NCI-H1694 (cell line): ENCODE measurements at places on chromosomes 2 and 18.

- DNase-seq, result peak; percentile 82
Measured at GRCh38 chr2:51782921-51783765, 751.2 kb upstream of the NRXN1 start.

- DNase-seq, result no peak
Measured at GRCh38 chr2:222050981-222051380, 247.8 kb downstream of the PAX3 start.

DNA sequence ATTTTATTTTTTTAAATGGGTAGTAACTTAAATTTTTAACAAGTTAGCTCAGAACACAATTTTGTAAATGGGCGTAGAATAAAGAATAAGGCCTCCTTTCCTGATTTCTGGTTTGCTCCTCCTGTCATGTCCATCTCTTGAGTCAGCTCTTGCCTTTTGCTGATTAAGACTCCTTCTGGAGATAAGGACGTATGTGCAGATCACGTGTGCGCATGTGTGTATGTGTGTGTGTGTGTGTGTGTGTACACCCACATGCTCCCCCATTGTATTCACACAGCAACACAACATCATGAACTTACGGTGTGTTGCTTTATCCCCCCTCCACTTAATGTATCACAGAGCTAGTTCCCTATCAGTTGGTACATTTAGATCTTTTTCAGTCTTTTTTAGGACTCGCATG is 182.9 kb downstream of the PRKCE start:
- DNase-seq, result no peak

- DNase-seq, result no peak
Measured at GRCh38 chr2:16587601-16588000, 78.0 kb downstream of the CYRIA start.

DNA sequence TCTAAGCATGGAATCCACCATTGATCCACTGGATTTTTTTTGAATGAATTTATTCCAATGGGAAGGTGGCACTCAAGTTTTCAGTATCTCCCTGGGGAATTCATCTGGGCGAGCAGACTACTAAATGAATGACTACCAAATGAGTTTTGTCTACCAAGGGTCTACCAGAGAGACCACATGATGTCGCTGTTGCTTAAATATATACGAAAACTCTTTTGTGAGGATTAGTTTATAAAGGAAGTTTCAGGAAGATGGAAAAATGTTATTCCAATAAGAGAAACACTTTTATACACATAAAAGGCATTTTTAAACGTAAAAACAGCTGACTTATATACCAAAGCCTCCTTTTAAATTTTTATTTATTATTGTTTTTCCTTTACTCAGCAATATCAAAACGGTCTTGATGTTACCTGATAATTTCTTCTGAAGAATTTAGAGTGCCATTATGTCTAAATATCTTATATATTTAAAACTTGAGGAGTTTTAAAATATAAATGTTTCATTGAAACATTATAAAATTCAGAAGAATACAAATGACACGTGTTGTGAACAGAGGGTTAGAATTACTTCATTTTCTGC is 139.7 kb downstream of the HRH4 start:
- DNase-seq, result peak; percentile 81

DNA sequence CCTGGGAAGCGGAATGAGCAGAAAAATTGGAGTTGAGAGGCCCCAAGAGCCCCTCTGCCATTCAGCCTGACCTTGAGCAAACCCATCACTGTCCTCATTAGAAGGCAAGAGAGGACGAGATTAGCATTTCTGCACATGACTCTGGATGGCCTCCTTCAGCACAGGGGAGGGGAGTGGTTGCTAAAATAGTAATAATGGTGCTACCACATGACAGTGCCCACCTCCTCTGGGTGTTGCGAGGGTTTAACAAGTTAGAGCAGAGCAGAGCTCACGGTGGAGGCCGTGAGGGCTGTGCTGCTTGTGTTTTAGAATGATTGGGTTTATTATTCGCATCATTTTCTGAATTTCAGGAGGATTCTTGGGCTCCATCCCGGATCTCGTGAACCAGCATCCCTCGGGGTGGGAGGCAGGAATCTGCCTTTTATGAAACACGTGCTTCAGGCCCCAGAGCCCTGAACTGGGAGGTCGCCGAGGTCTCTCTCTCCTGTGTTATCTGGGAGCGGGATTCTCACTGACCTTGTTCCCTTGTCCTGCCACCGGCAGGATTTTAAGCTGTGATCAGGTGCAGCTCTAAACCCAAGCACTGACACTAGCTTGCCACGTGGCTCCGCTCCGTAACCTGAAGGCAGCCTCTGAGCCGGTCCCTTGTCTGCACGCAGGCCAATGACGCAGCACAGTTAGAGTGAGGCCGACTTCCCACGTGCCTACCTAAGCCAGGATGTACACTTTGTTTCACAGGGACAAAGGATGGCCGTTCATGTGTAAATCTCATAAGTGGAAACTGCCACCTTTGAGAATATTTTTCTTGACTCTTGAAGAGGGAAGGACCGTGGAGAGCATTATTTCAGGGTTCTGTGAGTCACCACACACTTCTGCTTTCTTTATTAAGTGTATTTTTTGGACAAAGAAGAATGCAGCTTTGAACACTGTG is 142.3 kb downstream of the ACOXL start:
- no peak for DNase-seq

DNA sequence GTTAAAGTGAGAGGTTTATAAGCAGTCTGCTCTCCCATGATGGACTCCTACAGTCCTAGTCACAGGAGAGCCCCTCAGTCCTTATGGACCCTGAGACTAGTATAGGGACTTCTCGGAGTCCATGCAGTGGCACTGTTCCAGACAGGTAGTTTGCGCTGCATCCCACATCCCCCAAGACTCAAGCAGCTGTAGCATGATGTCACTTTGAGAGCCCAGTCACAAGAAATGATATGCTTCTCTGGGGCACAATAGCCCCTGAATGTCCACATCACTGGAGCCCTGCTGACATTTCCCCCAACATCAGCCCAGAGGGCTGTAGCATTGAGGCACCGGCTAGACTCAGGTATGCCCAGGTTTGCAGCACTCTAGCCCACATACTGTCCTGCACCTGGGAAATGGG is 220.1 kb downstream of the OTX1 start:
- DNase-seq, result no peak

DNA sequence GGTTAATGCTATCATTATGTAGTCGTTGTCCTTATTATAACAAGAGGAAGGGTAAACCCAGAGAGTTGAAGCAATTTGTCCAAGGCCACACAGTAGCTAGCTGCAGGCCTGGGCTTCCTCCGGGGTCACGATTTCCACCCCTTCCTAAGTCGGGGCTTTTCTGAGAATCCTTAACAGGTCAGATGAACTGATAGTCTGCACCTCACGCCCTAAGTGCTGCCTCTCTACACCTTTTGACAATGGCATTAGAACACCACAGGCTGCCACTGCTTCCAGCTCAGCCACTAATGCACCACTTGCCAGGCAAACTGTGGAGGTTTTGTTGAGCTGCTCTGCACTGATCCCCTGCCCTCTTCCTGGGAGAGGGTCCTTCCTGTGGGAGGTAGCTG is 37.7 kb downstream of the FOSL2 start:
- DNase-seq, result no peak

DNA sequence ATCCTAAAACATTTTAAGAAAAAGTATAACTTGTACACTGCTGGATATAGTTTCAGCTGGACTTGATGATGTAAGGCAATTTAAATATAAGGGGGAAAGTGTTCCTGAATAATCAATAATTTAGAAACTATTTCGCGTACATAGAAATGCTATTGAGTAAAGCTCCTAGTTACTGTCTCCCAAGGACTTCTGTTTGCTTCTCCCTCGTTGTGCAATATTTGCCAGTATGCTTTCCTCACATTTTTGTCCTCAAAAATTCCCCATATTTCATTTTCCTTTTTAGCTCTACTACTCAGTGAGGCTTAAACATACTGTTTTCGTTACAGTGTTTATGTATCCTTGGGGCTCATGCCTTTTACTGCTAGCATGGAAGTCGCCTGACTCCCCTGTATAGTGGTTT is 36.9 kb downstream of the ATP9B start:
- DNase-seq, result no peak

DNA sequence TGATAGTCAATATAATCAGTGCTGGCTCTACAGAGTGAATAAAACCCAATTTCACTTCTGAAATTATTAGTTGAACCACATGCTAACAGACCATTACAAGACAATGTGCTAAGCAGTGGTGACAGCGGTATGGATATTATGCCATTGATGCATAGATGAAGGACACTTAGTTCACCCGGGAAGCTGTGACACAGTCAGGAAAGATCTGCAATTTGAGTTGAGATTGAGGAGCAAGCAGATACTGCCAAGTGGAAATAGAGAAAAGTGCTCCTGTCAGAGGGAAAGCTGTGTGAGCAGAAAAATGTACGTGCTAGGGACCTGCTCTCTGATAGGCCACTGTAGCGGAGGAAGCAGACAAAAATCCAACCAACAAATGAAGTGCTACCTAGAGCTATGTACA is 529.5 kb upstream of the CDH2 start:
- no peak for DNase-seq

DNA sequence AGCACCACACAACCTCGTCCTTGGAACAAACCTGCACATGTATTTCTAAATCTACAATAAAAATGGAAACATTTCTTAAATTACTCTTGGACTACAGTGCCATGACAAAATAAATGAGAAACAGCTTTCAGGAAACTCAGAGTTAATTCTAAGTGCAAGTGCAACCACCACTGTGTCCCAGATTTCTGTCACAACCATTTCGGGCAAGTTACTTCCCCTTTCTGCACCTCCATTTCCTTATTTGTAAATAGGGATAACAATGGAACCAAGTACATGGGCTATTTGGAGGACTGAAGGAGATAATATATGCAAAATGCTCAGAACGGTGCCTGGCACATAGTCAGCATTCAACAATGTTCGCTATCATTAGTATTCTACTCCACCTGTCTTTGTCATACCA is 93.2 kb downstream of the CACNB4 start:
- DNase-seq, result no peak

- no peak for DNase-seq
Measured at GRCh38 chr2:101583861-101584260, 108.9 kb upstream of the RFX8 start.

GRCh38 chr2:239866350-239866749 is 158.8 kb downstream of the NDUFA10 start:
- no peak for DNase-seq

GRCh38 chr2:9664365-9664764 is 33.6 kb upstream of the YWHAQ start:
- DNase-seq, result no peak

DNA sequence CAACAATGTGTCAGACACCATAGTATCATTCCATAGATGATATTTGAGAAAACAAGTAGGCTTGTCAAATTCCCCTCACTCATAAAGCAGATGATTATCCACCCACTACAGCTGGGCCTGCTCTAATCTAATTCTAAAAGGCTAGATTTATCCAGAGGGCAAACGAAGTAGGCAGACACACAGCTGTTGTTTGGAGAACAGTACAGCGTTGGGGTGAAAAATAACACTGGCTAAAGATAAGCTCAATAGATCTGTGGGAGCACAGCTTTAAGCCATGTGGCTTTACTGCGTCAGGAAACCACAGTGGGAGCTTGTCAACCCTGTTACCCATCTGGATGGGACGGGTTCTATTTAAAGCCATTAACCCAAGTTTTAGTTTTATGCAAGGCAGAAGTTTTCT is 48.9 kb upstream of the COBLL1 start:
- peak; percentile 80 for DNase-seq

GRCh38 chr2:8551622-8552074 is 130.2 kb upstream of the ID2 start:
- DNase-seq, result no peak

DNA sequence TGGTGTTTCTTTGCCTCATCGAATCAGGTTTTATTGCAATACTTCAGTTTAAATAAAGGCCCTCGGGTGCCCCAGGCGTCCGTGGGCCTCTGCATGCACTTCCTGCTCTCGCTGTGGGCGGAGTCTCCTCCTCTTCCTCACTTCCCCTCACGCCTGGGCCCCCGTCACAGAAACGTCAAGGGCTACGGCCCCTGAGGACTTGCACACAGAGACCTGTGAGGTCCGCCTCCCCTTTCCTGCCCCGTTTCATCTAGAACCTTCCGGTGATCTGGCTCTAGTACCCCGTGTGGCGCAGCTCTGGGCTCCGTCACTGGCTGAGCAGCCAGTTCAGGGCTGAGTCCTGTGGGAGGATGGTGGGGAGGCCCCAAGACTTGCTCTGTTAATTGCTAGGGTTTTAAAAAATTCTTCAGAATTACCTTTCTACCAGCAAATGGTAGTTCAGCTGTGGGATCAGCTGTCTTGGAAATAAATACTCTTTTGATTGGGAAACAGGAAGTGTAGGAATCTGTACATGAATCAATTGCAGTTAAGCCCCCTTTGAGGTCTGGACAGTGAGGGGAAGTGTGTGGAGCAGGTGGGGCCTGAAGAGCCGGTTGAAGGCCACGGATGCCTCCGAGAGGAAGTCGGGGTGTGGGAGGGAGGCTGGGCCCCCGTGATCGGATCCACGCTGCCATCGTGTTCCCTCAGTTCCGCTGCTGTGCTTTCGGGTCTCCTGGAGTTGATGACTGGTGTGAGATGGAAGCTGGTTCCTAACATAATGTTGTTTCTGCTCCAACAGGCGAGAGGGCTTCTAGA is 10.2 kb downstream of the NFATC1 start:
- DNase-seq, result no peak

GRCh38 chr2:234401426-234401825 is 95.5 kb downstream of the ARL4C start:
- no peak for DNase-seq

- no peak for DNase-seq
Measured at GRCh38 chr2:75102011-75102410, 97.3 kb downstream of the TACR1 start.

GRCh38 chr2:218362606-218363005 is 5.9 kb downstream of the CATIP start:
- no peak for DNase-seq
